Stimulated activated naive B cell treated with anti-CD40 and anti-IgM and Interleukin-4, amounts not matched to agents 10 μg/mL and 1 μg/mL and 100 μg/mL, for 72 hours (primary cell): ENCODE measurements at places on chromosomes 3 and 15.

- no peak overlapping the region for H3K27ac ChIP-seq
- H3K4me3 ChIP-seq: no peak overlapping the region
- no peak for DNase-seq
- H3K36me3 ChIP-seq: no peaks in the 10 kb centered on the region
- H3K4me1 ChIP-seq: no peaks in the 10 kb centered on the region
These were observed 300.0 kb downstream of the CADM2 start for GRCh38 chr3:85258819-85259218.

GRCh38 chr3:53823956-53824657 is 22.1 kb downstream of the CHDH start:
- no peak for DNase-seq
- H3K4me3 ChIP-seq: no peak overlapping the region
- peaks cover 7% of the 10 kb centered on the region for H3K27me3 ChIP-seq
- H3K27ac ChIP-seq: no peak overlapping the region
- peaks cover 12% of the 10 kb centered on the region for H3K4me1 ChIP-seq

GRCh38 chr3:138157743-138158142 is 17.0 kb downstream of the DBR1 start:
- no peaks in the 10 kb centered on the region for H3K27me3 ChIP-seq
- H3K4me3 ChIP-seq: no peak overlapping the region
- DNase-seq: no peak

DNA sequence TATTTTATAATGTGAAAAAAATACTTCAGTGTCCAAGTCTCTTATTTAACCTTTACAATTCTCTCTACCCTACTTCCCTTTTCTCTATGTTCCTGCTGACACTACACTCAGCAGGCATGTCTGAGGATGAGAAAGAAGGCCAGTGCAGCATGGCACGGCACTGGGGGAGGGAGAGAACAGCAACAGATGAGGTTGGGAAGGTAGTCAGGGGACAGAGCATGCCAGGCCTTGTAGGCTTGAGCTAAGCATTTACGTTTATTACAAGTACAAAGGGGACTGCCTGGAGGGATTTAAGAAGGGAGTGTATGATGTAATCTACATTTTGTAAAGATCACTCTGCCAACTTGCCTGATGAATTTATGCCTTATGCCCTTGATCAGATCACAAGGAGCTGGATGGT is 117.3 kb upstream of the WNT5A start:
- H3K4me3 ChIP-seq: no peak overlapping the region
- no peak overlapping the region for H3K27ac ChIP-seq
- DNase-seq: no peak

GRCh38 chr15:79086814-79087213 is 3.8 kb downstream of the RASGRF1 start:
- H3K36me3 ChIP-seq: peaks cover 1% of the 10 kb centered on the region
- peaks cover 61% of the 10 kb centered on the region for H3K27me3 ChIP-seq
- no peak overlapping the region for H3K4me3 ChIP-seq
- H3K4me1 ChIP-seq: peaks cover 19% of the 10 kb centered on the region
- no peak for DNase-seq

- no peak for DNase-seq
- H3K4me3 ChIP-seq: no peak overlapping the region
- H3K36me3 ChIP-seq: no peaks in the 10 kb centered on the region
- no peaks in the 10 kb centered on the region for H3K4me1 ChIP-seq
These were observed 280.8 kb upstream of the UBE2E2 start for GRCh38 chr3:22922317-22922716.

GRCh38 chr3:23055733-23056376 is 147.3 kb upstream of the UBE2E2 start:
- no peaks in the 10 kb centered on the region for H3K27me3 ChIP-seq
- H3K27ac ChIP-seq: no peak overlapping the region
- H3K36me3 ChIP-seq: no peaks in the 10 kb centered on the region
- peaks cover 19% of the 10 kb centered on the region for H3K4me1 ChIP-seq
- DNase-seq: no peak
- no peak overlapping the region for H3K4me3 ChIP-seq

DNA sequence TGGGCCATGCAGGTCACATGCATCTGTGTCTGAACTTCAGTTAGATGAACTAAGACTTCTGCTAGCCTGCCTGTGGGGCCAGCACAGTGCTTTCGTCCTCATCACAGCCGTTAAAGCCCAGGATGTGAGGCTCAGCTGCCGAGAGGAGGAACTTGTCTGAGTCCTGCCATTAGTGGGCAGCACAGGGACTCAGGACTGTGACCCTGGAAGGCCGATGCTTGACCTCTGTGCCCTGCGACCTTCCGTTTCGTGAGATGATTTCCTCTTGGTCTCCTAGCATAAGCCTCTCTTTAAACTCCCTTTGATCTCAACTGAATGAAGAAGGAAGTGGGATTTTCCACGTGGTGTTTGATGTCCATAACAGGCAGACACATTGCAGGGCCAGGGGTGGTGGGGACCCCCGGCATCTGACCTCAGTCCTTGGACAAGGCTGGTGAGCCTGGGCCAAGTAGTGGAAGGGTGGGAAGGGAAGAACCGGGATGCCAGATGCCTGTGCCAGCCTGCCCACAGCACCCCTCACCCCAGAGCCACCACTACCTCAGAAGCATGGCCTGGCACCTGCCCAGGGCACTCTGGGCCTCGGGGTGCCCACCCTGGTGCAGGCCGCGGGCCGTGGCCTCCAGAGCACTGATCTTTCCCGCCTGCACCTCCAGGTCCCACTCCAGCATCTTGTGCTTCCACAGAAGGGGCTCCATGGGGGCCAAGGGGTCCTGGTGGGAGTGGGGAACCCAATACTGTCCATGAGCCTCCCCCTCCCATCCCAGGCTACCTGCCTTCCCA is 21.6 kb downstream of the PLA2G4B start:
- DNase-seq: no peak
- H3K27me3 ChIP-seq: no peaks in the 10 kb centered on the region
- H3K36me3 ChIP-seq: no peaks in the 10 kb centered on the region

DNA sequence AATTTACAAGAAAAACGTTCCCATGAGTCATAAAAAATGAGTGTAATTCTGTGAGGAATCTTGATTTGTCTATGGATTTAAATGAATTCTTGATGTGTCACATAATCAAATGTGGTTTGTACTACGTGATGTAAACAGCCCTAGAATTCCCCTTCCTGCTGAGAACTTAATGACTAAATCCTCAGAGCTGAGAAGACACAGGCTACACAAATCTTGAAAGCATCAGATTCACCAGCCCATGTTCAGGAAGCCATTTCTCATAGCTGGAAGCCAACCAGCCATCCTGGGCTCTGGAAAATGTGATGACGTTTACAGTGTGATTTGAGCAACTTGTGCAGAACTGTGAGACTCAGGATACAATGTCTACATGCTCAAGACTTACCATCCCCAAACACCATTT is 193.7 kb upstream of the MME start:
- no peak for DNase-seq
- no peaks in the 10 kb centered on the region for H3K27me3 ChIP-seq
- H3K4me3 ChIP-seq: no peak overlapping the region
- H3K4me1 ChIP-seq: no peaks in the 10 kb centered on the region
- no peak overlapping the region for H3K27ac ChIP-seq
- no peaks in the 10 kb centered on the region for H3K36me3 ChIP-seq

DNA sequence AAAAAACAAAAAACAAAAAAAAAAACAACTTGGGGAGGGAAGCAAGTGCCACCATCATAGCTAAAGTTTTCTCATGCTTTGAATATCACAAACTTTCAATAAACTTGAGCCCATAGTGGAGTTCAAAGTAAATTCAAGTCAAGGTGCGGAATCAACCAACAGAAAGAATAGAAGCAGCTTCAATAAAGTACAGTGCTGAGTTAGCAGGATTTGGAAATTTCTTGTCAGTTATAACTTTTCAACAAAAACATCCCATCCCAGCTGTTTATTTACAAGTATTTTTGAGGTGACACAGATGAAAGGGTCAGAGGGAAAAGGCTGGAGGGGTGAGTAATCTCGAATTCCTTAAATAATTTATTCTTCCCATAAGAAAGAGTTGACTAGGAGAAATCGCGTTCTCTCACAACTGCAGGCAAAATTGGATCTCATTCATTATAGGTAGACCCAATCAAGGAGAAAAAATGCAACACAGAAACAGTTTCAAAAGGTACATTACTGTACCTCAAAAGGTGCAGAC is 477.4 kb upstream of the RASGRP1 start:
- peaks cover 4% of the 10 kb centered on the region for H3K27me3 ChIP-seq
- H3K36me3 ChIP-seq: no peaks in the 10 kb centered on the region
- no peak overlapping the region for H3K27ac ChIP-seq
- H3K4me3 ChIP-seq: no peak overlapping the region

- H3K4me1 ChIP-seq: peaks cover 85% of the 10 kb centered on the region
- peaks cover 5% of the 10 kb centered on the region for H3K27me3 ChIP-seq
- H3K27ac ChIP-seq: peak overlapping the region; percentile 66
- no peak overlapping the region for H3K4me3 ChIP-seq
- DNase-seq: no peak
These were observed 41.7 kb upstream of the B3GNT5 start for GRCh38 chr3:183211352-183211751.

DNA sequence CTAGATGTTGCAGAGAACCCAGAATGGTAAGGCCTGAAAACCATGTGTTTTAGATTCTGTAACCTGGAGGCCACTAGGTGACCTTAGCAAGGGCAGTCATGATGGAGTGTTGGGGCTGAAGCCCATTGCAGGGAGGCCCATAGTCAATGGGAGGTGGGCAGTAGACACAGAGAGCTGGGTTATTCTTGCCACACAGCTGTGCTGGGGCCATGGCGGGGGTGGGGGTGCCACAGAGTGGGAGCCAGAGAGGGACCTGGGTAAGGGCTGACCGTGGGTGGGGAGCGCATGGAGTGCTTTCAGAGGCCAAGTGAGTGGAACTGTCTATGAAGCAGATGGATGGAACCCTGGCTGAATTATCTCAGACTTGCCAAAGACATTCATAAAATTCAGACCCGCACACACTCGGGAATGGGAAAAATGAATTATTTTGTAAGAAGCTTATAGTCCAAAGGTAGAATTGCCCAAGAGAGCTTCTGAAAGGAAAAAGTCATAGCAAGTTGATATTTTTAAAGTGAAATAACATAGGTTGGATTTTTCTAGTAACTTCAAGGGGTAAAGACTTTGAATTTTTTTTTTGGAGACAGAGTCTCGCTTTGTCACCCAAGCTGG is 53.9 kb downstream of the SMAD3 start:
- H3K4me3 ChIP-seq: no peak overlapping the region
- H3K4me1 ChIP-seq: peaks cover 91% of the 10 kb centered on the region
- DNase-seq: no peak
- H3K36me3 ChIP-seq: peaks cover 21% of the 10 kb centered on the region
- peak overlapping the region; percentile 83 for H3K27ac ChIP-seq

GRCh38 chr3:42667523-42668412 is 14.3 kb downstream of the ZBTB47 start:
- no peak overlapping the region for H3K4me3 ChIP-seq
- DNase-seq: no peak
- peaks cover 11% of the 10 kb centered on the region for H3K4me1 ChIP-seq
- no peaks in the 10 kb centered on the region for H3K27me3 ChIP-seq
- no peaks in the 10 kb centered on the region for H3K36me3 ChIP-seq

DNA sequence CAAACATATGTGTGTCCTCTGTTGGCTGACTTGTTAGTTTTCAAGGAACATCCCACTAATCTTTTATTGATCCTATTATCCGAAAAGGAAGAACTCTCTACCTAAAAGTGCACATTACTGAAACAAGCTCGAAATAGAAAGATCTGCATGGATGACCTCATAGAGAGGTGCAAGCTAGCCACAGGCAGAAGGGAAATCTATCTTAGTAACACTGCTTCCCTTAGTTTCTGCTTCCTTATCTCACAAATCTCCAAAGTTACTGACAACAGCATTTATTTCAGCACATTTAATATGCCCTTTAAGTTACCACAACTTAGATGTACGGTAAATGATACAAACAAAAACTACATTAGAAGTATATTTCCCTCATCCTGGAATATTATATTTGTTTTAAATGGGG is 285.1 kb upstream of the CCDC54 start:
- H3K4me3 ChIP-seq: no peak overlapping the region
- no peaks in the 10 kb centered on the region for H3K36me3 ChIP-seq
- H3K27ac ChIP-seq: no peak overlapping the region
- H3K4me1 ChIP-seq: no peaks in the 10 kb centered on the region
- peaks cover 5% of the 10 kb centered on the region for H3K27me3 ChIP-seq

DNA sequence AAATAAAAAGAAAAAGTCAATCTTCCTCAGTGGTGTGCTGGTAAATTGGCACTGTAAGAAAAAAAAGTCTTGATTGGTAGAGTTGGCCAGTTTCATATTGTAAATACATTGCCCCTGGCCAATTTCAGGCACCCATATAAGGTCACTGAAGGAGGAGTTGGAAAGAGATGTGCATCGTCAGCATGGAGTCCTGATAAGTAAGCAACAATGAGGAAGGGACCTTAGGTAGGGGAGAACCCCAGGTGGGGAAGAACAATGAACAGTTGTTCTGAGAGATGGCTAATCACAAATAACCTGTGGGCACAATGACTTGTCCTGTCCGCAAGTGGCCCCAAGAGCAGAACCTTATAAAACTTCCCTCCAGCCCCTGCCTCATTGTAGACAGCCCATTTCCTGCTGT is 8.6 kb upstream of the CYP8B1 start:
- no peak overlapping the region for H3K4me3 ChIP-seq
- no peaks in the 10 kb centered on the region for H3K36me3 ChIP-seq
- peaks cover 15% of the 10 kb centered on the region for H3K4me1 ChIP-seq

- H3K27me3 ChIP-seq: no peaks in the 10 kb centered on the region
- no peak overlapping the region for H3K27ac ChIP-seq
- no peak for DNase-seq
- no peak overlapping the region for H3K4me3 ChIP-seq
- H3K4me1 ChIP-seq: peaks cover 16% of the 10 kb centered on the region
These were observed 15.9 kb downstream of the ARHGAP31 start for GRCh38 chr3:119310071-119310470.

DNA sequence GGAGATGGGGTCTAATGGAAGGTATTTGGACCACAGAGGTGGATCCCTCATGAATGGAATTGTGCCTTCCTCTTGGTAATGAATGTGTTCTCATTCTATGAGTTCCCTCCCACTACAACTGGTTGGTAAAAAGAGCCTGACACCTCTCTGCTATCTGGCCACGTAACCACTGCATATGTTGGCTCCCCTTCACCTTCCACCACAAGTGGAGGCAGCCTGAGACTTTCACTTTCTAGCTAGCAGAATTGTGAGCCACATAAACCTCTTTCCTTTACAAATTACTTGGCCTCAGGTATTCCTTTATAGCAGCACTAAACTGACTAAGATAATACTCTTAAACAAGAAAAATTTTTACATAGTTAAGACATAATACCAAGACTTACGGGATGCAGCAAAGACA is 155.3 kb downstream of the NR1I2 start:
- no peak overlapping the region for H3K4me3 ChIP-seq
- H3K27ac ChIP-seq: no peak overlapping the region
- peaks cover 16% of the 10 kb centered on the region for H3K36me3 ChIP-seq
- peaks cover 13% of the 10 kb centered on the region for H3K4me1 ChIP-seq
- no peaks in the 10 kb centered on the region for H3K27me3 ChIP-seq
